ENCODE measurements at places on chromosomes 2 and 18.

GRCh38 chr2:10487081-10487740, 39.1 kb upstream of the ODC1 start:
- DNase-seq, result no peak

GRCh38 chr2:240124651-240125030, 11.5 kb downstream of the COPS9 start:
- DNase-seq, result no peak

DNA sequence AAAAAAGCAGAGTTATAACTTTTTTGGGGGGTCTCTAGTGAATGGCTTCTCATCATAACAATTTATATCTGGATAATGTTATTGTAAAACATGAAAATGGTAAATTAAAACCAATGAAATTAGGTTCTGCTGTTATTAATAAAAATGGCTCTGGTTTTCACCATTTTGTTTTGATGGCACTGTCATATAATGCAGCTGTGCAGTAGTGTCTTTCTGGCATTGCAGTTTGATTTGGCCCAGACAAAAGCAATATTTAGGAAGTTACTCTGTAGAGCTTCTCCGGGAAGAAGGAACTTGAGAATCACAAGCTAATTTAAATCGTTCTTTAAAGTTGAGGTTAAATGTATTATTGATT, 15.1 kb upstream of the NT5C1B start:
- DNase-seq, result no peak

GRCh38 chr2:38683766-38684165, 17.9 kb downstream of the GALM start:
- DNase-seq, result no peak
